DND-41 (cell line): ENCODE measurements at places on chromosomes 7 and 10.

DNA sequence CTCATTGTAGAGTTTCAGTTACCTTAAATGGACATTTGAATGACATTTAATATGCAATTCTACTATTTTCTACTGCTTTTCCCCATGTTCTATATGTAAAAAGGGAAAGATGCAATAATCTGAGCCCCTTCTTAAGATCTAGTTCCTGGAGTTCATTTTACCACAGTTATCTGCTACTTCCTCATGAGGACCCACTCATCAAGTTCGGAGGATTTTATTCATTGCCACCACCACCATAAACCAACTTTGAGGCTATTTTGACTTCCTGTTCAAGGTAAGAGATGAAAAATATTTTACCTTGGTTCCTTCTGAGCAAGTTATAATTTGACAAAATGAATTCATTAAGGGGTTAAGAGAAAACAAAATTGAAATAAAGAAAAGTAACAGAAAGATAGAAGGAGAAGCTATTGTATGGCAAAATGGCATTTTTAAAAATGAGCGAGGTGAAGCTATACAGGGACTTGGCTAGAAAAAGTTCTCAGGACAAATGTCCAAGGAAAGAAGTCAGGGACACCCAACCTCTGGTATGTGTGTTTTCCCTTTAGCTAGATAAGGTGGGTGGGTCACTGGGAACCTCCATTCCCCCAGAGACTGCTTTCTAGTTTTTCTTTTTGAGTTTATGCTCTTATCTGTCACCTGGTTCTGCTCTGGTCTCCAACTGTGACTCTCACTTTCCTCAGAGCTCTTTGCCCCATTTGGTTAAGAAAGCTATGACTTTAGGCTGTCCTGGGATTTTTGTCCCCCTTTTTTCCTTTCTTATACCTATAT is 14.9 kb upstream of the FAM3C start:
- no peak for DNase-seq

DNA sequence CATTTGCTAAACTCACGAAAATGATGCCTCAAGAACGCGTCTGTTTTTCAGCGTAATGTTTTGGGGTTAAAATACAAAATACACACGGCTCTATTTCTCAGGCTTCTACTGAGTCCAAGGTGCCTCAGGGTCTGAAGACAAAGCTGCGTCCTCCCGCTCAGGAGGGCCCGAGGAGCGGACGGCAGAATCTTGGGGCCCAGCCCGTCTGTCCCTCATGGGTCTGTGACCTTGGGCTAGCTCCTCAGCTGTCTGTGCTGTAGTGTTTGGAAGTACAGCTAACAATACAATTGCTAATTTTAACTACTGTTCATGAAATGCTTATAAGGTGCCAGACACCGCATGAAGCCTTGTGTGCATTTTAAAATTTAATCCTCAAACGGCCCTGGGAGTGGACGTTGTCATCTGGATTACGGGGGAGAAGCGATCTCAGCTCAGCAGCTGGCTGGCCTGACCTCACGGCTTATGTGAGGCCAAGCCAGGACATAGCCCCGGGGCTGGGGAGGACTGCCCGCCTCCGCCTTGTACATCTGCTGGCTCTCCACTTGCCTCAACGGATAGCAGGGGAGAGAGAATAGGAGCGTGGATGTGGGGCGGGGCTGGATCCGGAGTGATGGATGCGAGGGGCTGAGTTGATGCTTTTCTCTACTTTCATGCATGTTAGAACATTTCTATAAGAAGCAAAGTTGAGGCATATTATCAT is 357.4 kb downstream of the GLRX3 start:
- DNase-seq = no peak

DNA sequence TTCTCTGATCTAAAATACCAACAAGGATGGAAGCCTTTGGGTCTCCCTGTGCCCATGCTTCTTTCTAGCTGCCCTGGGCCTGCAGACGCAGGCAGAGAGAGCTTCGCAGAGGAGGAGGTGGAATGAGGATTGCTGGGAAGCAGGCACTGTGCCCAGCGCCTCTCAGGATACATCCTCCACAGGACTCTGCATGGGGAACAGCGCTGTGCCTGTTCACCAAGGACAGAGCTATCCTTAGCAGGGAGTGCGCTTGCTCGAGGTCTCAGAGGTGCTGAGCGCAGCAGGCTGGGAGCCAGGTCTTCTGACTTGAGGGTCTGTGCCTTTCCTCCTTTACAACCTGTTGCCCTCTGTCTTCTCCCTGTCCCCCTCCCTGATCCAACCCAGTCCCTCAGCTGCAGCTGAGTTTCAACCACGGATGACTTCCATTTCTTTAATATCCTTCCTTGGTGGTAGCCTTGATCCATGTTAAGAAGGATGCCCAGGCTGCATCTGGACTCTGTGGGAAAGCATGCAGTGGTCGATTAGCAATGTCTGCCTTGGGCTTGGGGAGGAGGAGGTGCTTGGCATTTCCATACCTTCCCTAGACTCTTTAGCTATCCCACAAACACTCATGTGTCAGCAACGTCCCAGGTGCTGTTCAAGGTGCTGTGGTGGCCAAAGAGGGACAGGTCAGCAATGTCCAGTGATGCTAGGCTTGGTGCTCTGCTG is 219.6 kb upstream of the GPR26 start:
- no peak for DNase-seq

- no peak for DNase-seq
These were observed 51.0 kb downstream of the RASGEF1A start for GRCh38 chr10:43215758-43216455.

DNA sequence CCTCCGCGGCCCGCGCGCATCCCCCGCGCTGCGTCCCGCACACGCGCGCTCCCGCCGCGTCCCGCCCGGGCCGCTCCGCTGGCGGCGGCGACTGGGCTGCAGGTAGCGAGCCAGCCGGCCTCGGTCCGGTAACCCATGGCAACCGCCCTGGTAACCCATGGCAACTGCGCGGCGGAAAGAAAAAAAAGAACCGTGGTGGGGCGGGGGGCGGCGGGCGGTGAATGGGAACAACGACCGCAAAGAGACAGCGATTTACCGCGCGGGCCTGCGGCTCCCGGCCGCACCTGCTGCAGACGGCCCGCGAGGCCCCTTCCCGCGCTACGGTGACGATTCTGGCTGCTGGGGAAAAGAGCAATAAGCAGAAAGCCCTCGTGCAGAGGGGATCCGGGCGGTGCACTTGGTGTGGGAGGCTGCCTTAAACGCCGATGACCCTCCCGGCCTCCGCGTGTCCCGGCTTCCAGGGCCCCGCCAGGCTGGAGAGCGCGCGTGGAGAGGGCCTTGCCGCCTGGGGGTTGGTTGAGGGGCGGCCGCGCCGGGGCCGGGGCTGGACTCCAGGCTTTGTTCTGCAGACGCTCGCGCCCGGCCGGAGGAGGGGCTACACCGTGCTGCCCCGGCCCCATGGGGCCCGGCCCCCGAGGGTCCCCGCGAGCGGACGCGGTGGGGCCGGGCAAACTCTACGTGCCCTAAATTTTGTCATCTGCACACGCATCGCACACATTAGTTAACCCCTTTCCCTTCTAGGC is 84.7 kb downstream of the SNX10 start:
- no peak for DNase-seq

- DNase-seq = no peak
These were observed 99.8 kb downstream of the GSAP start for GRCh38 chr7:77316219-77316978.

- DNase-seq = no peak
These were observed 22.1 kb downstream of the FAM13C start for GRCh38 chr10:59340285-59340684.

GRCh38 chr10:66862687-66863258 is 63.1 kb upstream of the LRRTM3 start:
- no peak for DNase-seq

- no peak for DNase-seq
These were observed 127.8 kb downstream of the PTPN20 start for GRCh38 chr10:47038881-47039561.

- no peak for DNase-seq
These were observed 2.0 kb downstream of the RARRES2 start for GRCh38 chr7:150339409-150339809.

GRCh38 chr7:102897211-102897631 is 15.6 kb upstream of the LRRC17 start:
- no peak for DNase-seq

DNA sequence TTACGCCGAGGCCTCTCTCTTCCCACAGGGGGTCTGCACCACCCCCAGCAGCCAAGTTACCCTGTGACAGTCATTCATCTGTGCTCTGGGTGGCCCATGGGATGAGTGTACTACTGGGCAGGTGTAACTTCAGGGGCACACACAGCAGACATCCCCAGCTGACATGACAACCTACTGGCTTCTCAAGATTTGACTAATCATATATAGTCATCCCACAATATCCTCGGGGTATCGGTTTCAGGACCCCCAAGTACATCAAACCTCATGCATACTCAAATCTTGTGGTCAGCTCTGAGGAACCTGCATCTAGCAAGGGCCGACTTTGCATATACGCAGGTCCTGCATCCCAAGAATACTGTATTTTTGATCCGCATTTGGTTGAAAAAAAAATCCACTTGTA is 336.9 kb upstream of the C7orf33 start:
- no peak for DNase-seq

DNA sequence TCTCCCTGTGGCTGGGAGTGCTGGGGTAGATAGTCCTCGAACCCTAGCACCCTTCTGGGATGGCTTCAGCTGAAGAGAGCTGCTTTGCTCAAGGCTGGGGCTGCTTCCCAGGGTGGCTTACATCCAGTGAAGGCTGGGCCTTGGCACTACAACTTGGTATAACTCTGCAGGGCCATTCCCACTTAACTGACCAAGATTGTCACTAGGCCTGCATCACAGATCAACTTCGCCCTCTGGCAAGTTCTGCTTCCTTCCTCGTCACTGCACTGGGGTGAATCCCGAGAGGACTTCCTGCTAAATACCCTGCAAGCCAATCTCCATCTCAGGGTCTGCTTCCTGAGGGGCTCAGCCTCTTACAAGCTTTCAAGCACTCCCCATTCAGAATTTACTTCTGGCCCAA is 195.2 kb downstream of the DOCK4 start:
- no peak for DNase-seq

GRCh38 chr10:92419740-92420545 is 129.0 kb downstream of the MARCHF5 start:
- no peak for DNase-seq

GRCh38 chr10:16519908-16520861 is 1.5 kb downstream of the C1QL3 start:
- DNase-seq = no peak

- no peak for DNase-seq
These were observed 138.1 kb upstream of the UNC5B start for GRCh38 chr10:71074176-71074755.

- DNase-seq = no peak
These were observed 275.2 kb downstream of the PCDH15 start for GRCh38 chr10:54525816-54526215.

GRCh38 chr10:61188691-61189090 is 244.7 kb upstream of the RHOBTB1 start:
- DNase-seq = no peak

DNA sequence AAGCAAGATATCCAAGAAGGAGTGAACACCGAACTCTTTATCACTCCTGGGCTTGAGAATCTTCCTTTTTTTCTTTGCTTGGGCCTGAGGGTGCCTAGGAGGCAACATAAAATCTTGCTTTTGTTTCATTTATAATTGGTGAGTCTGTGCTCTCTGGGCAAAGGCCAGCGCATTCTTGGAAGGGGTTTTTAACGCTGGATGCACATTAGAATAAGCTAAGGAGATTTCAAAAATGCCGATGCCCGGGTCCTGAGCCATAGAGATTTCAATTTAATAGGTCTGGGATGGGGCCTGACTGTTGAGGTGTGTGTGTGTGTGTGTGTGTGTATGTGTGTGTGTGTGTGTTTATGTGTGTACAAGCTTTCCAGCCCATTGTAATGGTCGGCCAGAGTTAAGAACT is 62.0 kb upstream of the SORCS3 start:
- no peak for DNase-seq

- no peak for DNase-seq
These were observed 78.5 kb upstream of the CTTNBP2 start for GRCh38 chr7:117951691-117952280.

DNA sequence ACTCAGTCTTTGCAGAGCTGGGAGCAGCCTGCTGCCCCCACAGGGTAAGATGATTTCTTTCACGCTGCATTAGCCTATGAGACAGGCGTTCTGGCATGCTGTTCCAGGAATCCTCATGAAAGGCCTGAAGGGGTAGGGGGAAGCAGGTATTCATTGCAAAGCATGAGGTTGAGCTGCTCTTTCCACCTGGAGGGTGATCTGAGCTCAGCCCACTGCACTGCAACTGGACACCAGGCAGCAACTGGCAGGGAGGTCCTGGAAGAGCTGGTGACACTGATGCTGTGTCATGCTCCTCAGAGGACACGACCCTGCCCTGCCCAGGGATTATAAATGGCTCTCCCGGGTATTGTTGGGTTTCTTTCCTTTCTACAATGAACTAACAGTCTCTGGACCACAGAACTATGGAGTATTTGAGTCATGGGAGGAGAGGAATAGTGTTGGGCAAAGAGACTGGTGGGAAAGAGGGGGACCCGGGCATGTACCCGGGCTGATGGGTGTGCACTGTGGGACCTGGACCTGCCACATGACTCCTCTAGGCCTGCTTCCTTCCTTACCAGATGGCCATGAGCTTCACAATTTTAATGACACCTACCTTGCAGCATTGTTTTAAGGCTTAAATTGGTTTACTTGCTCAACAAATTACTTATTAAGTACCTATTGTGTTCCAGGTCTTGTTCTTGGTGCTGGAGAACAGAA is 24.3 kb downstream of the SLC25A28 start:
- no peak for DNase-seq

DNA sequence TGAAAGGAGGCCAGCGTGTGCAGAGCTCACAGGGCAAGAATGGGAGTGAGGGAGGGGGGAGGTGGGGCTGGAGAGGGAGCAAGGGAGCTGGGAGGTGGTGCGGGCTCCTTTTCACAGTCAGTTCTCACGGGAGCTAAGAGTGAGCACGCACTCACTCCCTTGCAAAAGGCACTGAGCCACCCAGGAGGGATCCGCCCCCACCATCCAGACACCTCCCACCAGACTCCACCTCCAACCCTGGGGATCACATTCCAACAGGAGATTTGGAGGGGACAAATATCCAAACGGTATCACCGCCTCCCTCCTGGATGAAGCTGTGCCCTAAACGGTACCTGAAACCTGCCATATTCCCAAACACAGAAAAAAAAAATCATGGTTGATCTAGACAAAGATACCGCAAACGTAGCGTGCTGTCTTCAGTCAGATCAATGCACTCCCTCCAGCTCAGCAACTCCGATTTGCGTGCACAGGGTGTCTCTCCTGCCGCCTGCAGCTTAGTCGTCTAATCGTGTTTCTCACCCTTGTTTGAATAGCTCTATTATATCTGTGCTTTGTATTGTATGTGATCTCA is 20.3 kb upstream of the PRKAG2 start:
- DNase-seq = no peak

GRCh38 chr7:30764030-30764975 is 6.9 kb upstream of the MINDY4 start:
- no peak for DNase-seq

DNA sequence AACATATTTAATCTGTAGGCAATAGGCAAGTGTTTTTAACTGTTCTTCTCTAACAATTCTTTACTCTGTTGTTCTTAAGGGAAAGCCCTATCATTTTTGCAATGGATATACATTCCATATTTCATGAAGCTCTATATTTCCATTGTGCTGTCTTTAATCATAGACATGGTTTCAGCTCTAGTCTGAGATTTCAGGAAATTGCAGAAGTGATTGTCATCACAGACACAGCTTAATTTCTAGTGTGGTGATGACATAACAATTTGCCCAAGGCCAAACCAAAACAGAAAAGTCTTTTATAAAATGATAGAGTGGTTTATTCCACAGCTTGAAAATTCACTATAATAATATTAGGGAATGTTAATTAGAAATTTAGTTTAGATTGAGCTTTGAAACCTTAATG is 494.1 kb upstream of the SEMA3A start:
- DNase-seq = no peak
